AML-193 (cell line): ENCODE measurements at places on chromosomes 3 and 15.

DNA sequence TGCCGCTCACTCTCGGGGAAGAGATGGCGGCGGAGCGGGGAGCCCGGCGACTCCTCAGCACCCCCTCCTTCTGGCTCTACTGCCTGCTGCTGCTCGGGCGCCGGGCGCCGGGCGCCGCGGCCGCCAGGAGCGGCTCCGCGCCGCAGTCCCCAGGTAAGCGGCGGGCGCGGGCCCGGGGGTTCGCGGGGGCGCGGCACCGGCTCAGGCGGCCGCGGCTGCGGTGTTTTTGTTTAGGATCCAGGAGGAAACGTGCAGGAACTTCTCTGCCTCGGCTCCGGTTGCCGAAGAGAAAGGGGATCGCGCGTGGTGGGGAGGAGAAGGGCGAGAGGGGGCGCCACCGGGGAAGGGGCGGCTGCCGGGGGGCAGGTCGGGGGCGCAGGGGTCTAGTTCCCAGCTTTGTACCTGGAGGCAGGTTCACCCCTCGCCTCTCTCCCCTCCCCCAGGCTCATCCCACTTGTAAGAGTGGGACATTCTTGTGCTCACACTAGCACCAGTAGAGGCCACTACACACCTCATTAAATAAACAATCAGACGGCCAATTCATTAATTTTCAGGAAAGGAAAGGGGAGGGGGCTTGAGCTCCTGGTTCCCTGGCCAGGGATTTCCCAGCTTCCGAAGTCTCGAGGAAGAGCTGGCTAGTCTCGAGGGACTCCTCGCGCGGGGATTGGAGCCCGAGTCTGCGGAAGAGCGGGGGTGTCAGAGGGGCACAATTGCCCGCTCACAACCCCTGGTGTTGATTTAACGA, 562 bp downstream of the NEO1 start:
- no peak for DNase-seq

DNA sequence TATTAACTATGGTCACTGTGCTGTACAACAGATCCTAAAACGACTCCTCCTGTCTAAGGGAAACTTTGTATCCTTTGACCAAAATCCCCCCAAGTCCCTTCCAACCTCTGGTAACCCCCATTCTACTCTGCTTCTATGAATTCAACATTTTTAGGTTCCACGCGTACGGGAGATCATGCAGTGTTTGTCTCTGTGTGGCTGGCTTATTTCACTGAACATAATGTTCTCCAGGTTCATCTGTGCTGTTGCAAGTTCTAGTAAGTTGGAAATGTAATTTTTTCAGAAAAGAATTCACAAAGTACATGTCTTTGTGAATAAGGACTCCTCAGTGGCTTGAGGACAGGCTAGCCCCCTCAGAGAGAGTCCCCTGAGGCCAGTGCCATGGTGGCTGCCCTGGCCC, 66.1 kb downstream of the ATP10A start:
- no peak for DNase-seq

- no peak for DNase-seq
These were observed 8.4 kb downstream of the VWA5B2 start for GRCh38 chr3:184237807-184238206.

DNA sequence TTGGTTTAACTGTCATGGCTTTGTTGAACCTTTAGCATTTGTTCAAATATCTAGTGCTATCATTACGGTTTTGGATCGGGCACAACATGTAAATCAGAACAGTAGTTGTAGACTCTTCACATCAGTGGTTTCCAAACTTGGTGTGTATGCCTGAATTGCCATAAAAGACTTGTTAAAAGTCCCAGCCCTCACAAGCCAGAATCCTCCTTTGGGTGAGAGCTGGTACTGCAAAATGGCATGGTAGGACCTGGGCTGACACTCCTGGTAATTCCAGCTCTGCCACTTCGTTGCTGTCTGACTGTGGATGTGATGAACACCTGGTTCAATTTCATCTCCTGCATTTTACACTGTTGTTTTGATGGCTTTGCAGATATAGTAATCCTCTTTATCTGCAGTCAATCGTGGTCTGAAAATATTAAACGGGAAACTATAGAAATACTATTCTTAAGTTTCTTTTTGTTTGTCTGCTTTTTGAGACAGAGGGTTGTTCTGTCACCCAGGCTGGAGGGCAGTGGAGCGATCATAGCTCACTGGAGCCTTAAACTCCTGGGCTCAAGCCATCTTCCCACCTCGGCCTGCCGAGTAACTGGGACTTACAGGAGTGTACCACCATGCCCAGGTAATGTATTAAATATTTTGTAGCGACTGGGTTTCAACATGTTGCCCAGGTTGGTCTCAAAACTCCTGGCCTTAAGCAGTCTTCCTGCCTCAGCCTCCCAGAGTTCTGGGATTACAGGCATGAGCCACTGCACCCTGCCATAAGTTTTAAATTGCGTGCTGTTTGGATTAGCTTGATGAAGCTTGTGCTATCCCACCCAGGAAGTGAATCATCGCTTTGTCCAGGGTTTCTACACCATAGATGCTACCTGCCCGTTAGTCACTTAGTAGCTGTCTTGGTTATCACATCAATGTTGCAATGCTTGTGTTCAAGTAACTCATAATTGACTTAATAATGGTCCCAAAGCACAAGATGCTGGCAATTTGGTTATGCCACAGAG, 61.6 kb downstream of the RAB7A start:
- peak; percentile 22 for DNase-seq

- no peak for DNase-seq
These were observed 76.3 kb downstream of the SUCNR1 start for GRCh38 chr3:151949706-151950105.

DNA sequence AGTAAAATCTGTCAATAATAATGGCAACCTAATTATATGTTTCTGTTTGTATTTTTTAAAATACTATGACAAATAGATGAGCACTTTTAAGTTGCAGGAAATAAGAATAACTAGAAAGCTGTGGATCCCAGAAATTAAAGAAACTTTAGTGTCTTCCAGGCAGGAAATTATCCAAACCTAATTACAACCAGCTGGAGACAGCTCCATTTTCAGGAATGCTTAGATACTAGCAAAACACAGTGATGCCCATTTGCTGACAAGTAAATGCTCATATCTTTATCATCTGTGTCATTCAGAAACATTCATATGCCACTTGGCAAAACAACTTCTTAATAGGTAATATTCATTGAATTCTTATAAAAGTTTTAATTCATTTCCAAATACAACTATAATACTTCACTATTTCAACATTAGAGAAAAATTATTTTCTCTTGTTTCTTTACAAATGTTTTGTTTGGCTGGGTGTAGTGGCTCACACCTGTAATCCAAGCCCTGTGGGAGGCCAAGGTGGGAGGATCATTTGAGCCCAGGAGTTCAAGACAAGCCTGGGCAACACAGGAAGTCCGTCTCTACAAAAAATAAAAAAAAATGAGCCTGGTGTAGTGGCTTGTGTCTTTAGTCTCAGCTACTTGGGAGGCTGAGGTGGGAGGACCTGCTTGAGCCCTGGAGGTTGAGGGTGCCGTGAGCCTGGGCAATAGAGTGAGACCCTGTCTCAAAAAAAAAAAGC, 169.1 kb upstream of the TSPAN3 start:
- no peak for DNase-seq
